ENCODE measurements at places on chromosomes 6 and 20.

- no peak for DNase-seq
Measured at GRCh38 chr6:89139509-89140346, 6.1 kb upstream of the PM20D2 start.

GRCh38 chr6:108118810-108119768, 44.5 kb upstream of the OSTM1 start:
- no peak for DNase-seq

GRCh38 chr6:63371104-63371715, 51.4 kb upstream of the LGSN start:
- no peak for DNase-seq

DNA sequence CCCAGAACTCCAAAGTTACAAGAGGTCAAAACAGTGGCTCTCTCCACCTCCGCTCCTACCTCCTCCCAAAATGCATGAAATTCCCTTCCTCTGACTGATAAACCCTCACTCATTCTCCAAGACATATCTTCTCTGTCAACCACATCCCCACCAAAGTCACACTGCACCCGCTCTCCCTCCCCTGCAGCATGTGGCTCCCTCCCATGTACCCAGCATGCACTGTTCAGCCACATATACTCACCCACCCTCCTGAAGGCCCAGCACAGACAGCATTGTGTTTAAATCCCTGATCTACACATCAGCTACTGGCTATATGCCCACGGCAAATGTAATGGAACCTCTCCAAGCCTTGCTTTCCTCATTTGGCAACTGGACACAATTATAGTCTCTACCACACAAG, 5.5 kb upstream of the POU5F1 start:
- DNase-seq, result no peak

- DNase-seq, result no peak
Measured at GRCh38 chr20:52612046-52612632, 360.0 kb upstream of the TSHZ2 start.
